Stimulated activated CD8-positive, alpha-beta memory T cell treated with anti-CD3 and anti-CD28 coated beads, Interleukin-2, amount 100 ng/mL, for 48 hours (primary cell): ENCODE measurements at places on chromosomes 6 and 20.
A peak's percentile ranks its signal among the peaks of the same experiment; 100 is the strongest.

GRCh38 chr20:25160467-25160866, 35.0 kb upstream of the ENTPD6 start:
- DNase-seq = no peak

- DNase-seq = no peak
Measured at GRCh38 chr6:37983720-37984501, 164.4 kb downstream of the ZFAND3 start.

GRCh38 chr6:63571361-63572043, 778 bp upstream of the LOC128125822 start:
- DNase-seq = peak; percentile 8

- no peak for DNase-seq
Measured at GRCh38 chr20:11387189-11387754, 530.4 kb upstream of the BTBD3 start.

GRCh38 chr6:129750360-129750759, 40.4 kb upstream of the ARHGAP18 start:
- DNase-seq = no peak

GRCh38 chr6:48069280-48069679, 41.7 kb downstream of the PTCHD4 start:
- no peak for DNase-seq

GRCh38 chr6:64146094-64146493, 510.5 kb downstream of the PHF3 start:
- DNase-seq = no peak

- DNase-seq = no peak
Measured at GRCh38 chr6:93300661-93301060, 118.7 kb downstream of the EPHA7 start.

- no peak for DNase-seq
Measured at GRCh38 chr6:150207931-150208570, 65.2 kb downstream of the PPP1R14C start.

DNA sequence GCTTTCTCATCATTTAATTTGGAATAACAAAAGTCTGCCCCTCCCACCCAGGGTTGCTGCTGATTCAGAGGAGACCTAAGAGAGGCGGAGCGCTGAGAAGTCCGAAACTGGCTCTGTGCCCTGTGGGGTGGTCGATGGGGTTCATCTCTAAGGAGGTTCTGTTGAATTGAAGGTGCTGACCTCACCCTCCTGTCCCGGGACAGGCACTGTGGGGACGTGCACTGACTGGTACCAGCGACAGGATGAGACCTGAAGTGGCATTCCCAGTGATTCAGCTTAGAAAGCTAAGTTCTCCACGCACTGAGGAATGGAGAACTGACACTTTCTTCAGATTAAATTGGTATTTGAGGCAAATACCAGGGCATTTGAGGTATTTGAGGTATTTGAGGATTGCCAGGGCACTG, 1.3 kb downstream of the GUCA1B start:
- no peak for DNase-seq

DNA sequence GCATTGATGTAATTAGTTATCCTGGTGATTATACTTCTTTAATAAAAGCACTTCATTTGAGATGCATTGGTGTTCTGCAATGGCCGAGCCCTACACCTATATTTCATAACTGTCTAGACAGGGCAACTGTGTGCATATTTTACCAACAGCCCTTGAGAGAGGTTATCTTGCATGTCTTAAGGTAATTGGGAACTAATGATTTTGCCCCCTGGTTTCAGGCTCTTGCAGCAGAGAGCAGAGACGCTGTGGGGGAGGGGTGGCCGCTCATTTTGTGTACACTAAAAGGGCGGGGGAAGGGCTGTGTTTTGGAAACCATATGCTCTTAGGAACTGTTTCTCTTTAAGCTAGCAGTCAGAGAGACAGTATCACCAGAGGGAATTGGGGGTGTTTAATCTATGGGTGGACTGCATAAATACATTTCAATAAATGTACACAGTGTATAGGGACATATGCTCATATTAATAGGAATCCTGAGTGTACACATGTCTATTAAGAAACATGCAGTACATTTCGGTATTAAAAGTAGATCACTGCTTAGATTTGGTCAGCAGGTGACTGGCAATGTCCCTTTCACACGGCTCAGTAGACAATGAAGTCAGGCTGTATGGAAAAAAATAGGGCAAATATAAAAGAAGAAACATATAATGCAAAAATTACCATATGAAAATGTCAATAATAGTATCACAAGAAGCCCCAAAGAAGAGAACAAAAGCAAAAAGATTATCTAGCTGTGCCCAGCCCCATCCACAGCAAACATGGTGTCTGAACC, 402.9 kb upstream of the CITED2 start:
- no peak for DNase-seq

GRCh38 chr6:114096561-114097172, 125.7 kb upstream of the HDAC2 start:
- DNase-seq = no peak

DNA sequence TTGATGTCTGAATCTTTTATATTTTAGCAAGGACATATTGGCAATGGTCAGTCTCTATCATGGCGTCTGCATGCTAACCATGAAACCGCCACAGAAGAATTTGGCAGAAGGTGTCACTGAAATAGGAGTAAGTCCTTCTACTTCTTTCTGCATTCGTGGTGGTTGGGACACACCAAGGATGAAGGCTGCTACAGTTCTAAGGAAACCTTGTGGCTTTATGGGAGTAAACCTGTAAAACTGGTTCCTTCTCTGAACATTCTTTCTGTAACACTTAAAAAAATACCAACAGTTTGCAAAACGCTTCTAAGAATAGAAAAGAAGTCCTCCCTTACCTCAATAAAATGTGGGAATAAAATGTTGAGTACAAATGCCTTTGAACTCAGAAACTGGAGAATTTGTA, 195.3 kb downstream of the SLC24A3 start:
- DNase-seq = no peak

DNA sequence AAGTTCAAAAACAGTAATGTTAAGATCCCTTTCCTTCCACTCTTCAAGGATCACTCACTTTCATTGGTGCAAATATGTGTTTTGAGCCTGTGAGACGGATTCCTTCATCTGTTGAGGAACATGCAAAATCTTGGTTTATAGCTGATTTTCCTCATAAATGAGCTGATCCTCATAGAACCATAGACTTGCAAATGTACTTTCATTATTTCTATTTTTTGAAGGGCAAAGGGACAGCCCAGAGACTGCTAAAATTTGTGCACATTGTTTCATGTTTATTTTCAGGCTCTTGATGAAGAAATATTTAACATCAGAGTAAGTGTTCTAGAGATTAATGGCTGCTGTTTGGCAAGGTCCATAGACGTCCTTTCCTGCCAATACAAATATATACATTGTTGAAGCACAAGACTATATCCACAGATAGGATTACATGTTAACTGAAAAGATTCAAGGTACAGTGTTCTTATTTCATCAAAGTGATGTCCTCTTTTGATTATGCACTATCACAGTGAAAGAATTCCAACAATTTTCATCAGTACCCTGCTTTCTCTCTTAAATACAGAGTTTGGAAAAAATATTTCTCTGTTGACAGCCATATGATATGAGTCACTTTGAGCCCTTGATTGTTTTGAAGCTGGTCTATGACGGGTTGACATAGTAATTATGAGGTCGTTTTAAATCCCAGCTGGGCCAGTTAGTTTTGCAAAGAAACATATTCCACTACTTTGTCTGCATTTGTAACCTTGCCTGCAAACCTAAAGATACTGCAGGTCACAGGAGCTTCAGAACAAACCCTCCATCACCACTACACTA, 95.7 kb downstream of the FILIP1 start:
- no peak for DNase-seq

- no peak for DNase-seq
Measured at GRCh38 chr20:15310361-15310760, 972.9 kb upstream of the FLRT3 start.

GRCh38 chr6:151300267-151300991, 60.7 kb downstream of the AKAP12 start:
- no peak for DNase-seq

DNA sequence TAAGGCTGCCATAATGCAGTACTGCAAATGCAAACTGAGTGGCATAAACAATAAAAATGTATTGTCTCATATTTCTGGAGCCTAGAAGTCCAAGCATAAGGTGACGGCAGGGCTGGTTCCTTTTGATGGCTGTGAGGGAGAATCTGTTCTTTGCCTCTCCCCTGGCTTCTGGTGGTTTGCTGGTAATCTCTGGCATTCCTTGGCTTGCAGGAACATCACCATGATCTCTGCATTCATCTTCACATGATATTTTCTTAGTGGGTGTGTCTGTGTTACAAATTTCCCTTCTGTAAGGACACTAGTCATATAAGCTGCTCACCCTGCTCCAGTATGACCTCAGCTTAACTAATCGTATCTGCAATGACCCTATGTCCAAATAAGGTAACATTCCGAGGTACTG, 1104.2 kb upstream of the CITED2 start:
- DNase-seq = no peak

DNA sequence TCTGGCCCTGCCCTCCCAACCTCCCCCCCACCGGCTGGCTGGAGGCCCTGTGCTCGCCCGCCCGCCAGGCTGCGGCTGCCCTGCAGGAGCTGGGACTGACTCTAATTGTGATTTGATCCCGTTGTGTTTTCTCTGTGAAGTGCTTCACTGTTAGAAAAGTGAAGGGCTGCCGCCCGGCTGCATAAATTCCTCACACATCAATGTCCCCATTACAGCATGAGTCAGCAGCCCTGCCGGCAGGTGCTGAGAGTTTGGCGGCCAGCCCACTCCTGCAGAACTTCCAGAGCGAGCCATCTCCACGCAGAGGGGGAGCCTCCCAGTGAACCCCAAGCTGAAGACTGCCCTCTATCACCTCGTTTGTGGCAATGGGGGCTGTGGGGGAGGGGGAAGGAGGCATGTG, 137.9 kb downstream of the DLL1 start:
- no peak for DNase-seq

- DNase-seq = no peak
Measured at GRCh38 chr6:41288030-41288753, 1.7 kb upstream of the TREM1 start.

DNA sequence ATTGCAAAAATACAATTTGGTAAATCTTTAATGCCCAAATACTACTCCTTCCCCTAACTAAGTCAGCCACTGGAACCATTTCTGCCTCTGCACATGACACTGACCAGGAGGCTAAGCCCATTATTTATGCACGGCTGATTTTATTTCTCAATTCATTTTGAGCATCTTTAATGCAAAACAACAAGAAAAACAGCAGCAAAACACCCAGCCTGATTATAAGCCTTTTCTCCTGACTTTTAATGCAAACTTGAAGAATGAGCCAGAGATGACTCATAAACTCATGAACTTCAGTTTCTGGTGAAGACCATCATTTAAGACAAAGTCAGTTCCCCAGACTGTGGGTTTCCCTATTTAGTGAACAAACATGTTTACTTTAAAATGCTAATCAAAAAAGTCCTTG, 51.6 kb downstream of the CYP24A1 start:
- no peak for DNase-seq

GRCh38 chr6:137870744-137871247, 3.7 kb downstream of the TNFAIP3 start:
- DNase-seq = no peak

DNA sequence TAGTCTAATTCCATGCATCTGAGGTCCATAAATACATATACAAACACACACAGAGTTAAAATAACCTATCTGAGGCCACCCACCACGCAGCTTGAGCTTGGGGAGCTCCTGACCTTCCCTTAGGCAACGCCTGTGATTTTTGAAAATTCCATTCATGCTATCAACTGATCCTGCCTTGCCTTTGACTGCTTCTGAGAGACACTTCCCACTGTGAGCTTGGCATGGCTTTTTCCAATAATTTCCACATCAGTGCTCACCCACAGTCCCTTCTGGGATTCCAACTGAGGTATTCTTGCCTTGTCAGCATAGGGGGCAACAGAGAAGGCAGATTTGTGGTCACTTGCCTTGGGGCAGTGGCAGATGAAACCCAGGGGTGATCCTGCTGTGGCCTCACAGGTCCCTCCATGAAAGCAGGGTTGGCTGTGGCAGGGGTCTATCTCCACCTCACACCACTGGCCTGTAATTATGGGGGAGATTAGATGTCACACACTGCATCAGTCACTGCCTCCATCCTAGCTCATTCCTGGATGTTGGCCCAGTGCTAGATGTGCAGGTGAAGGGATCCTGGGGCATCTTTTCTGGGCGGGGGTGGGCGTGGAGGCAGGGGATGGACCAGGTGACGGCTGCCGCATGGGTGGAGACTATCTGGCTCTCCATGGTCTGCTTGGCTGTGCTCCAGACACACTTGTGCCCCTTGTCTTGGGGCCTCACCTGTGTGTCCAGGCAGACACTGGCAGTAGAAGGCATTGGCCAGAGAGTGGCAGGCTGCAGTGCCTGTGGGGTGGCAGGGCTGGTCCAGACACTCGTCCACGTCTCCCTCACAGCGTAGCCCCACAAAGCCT, 11.2 kb upstream of the GPSM3 start:
- no peak for DNase-seq

DNA sequence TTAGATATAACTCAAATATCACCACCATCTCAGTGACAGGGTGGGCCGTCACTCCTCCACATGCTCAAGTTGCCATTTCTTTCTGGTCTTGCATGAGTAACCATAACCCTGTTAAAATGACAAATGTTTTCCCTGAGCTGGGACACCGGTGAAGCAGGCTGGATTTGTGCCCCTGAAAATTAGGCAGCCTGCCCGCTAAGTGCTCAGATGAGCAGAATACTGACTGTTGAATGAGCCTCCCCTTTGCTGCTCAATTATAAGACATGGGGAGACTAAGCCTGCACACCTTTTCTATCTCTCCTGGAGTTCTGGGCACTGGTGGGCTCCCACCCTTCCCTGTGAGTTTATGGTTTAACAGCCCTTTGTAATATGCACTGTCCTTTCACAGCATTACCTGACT, 161.8 kb downstream of the SLC24A3 start:
- DNase-seq = no peak

- no peak for DNase-seq
Measured at GRCh38 chr20:37228082-37228481, 33.5 kb downstream of the GHRH start.

- DNase-seq = no peak
Measured at GRCh38 chr6:22363166-22363713, 66.4 kb upstream of the PRL start.

DNA sequence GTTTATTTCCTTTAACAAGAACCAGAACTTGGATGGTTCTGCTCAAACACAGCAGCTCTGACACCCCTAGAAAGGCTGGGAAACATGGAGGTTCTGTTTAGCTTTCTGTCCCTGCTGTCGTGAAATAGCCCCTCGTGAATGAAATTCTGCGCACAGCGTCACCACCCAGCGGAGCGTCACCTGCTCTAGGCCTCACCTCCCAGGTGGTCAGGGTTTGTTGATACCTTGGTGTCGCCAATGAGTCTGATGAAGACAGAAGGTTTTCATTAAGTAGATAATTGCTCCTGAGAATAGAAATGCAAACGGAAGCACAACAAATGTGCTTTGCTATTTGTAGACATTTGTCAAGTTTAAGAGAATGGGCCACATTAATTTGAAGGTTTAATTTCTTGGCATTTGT, 135.1 kb downstream of the EDN3 start:
- no peak for DNase-seq

DNA sequence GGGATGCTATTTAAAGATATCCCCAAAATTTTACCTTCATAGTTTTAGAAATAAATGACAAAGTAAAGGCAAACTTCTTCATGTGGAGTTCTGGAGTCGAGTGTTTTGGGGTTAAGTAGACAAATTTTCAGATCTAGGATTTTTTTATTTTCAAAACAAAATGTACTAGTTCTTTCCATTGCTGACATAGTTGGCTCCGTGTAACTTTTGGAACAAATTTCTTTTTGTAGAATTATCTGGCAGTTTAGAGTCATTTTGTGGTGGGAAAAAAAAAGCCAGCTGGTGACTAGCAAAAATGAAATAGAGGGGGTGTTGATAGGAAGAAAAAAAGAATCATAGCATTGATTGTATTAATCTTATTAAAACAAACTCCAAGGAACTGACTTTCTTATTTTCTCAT, 131.6 kb upstream of the TCF21 start:
- no peak for DNase-seq
